ENCODE measurements at places on chromosomes 4 and X.

GRCh38 chrX:7146020-7146702, 1.4 kb upstream of the STS start:
- DNase-seq, result no peak

- no peak for DNase-seq
Measured at GRCh38 chr4:86675548-86675947, 81.4 kb downstream of the PTPN13 start.

GRCh38 chrX:42770566-42770965, 7.4 kb downstream of the PPP1R2C start:
- DNase-seq, result no peak

DNA sequence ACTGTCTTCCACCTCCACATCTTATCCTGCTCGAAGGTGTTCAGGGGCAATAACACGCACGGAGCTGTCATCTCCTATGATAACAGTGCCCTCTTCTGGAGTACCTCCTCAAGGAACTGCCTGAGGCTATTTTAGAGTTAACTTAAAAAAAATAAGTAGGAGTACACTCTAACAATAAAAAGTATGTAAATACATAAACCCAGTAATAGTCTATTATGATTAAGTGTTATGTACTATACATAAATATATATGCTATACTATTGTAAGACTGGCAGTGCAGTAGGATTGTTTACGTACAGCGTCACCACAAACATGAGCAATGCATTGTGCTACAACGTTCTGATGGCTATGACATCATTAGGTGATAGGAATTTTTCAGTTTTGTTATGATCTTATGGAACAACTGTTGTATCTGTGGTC, 34.5 kb upstream of the TLR2 start:
- no peak for DNase-seq

DNA sequence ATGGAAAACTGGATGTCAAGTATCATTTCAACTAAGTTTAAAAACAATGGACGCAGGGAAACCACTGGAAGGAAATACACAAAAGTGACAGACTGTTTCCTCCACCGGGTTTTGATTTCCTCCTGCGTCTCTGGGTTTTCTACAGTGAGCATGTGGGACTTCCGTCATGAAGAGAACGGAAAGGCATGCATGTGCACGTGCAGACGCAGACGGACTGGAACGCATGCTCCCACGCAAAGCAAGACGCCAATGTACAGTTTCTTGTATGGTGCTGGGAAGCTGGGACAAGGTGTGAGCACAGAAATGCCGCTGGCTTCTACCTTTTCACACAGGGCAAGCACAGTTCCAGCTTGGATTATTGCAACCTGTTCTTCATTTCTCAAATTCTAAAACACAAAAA, 30.3 kb upstream of the C4orf50 start:
- DNase-seq, result no peak

DNA sequence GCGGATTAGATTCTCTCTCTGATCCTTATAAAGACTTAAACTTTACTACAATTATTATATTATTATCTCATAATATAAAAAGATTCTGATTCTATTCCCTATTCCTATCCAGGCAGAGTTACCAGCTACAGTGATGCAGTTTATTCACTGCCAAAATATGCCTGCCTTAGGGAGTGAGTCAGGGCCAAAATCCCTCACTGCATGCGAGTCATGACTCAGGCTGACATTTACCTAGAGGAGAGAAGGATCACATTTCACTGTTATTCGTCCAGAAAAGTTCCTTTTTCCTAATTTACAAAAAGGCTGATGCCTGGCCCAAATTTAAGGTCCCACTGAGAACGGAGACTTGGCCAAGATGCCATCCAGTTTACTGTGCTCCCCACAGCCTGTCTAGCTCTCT, 168.5 kb upstream of the LDB2 start:
- no peak for DNase-seq

GRCh38 chr4:26424838-26425237, 65.4 kb downstream of the CCKAR start:
- no peak for DNase-seq

- DNase-seq, result no peak
Measured at GRCh38 chrX:1673337-1673736, 58.5 kb downstream of the ASMT start.

DNA sequence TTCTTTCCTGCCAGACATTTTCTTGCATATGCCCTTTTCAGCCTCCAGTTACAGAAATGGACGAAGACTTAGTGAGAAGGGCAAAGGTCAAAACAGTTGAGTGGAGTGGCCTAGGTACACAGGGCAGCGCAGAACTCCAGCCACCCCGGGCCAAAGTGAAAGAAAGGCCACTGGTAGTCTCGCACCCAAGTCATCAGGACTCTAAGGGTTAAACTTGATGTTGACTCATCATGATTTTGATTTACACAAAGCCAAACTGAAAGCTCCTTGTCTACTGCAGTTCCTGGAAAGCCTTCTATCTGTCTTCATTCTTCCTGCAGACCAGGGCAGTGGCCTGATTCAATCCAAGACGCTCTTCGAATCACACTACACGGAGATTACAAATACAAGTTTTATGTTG, 2.6 kb upstream of the IL13RA1 start:
- DNase-seq, result no peak

- DNase-seq, result no peak
Measured at GRCh38 chrX:43973249-43974099, at the start of gene NDP. Gene NDP, minus strand, starts transcription at chrX:43973390. Its CDS starts 14,745 bp downstream, at chrX:43958645.

GRCh38 chr4:15238720-15239119, 189.1 kb upstream of the C1QTNF7 start:
- DNase-seq, result no peak

Measured in activated T-cell treated with anti-CD3 and anti-CD28 coated beads, Interleukin-2, amount 50 U/mL, for 1 hour (primary cell).